ENCODE measurements at places on chromosomes 5 and 9.

DNA sequence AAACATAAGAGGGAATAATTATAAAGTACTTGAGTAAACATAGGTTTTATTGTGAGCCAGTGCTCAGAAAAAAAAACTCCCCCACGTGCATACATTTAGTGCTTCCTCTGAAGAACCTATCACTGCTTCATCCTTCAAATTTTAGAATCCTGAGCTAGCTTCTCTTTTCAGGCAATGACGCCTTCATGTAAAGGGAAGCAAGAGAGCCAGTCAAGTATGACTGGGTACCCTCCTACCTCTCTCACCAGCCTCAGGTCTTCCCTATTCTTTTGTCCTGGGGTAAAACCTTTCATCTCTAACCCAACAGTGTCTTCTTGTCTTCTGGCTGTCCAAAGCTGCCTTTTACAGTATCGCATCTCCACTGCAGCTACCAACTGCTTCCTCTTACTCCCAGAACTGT is 32.0 kb downstream of the PLPP1 start:
- no peak for DNase-seq

DNA sequence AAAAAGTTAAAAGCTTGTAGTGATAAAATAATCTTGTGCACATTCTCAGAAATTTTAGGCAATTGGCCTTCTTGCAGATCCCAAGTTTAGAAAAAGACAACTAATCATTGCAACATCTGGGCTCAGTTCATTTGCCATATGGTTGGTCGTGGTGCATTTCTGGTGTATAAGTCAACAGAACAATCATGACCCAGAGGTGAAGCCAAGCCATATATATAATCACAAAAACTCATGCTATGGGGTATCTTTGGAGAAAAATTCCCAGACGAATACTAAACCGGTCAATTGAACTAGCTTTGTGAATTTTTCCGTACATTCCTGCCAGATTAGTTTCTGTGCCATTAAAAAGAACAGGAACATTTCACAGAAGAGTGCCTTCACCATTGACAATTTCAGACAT is 50.3 kb downstream of the FYB1 start:
- DNase-seq = no peak

DNA sequence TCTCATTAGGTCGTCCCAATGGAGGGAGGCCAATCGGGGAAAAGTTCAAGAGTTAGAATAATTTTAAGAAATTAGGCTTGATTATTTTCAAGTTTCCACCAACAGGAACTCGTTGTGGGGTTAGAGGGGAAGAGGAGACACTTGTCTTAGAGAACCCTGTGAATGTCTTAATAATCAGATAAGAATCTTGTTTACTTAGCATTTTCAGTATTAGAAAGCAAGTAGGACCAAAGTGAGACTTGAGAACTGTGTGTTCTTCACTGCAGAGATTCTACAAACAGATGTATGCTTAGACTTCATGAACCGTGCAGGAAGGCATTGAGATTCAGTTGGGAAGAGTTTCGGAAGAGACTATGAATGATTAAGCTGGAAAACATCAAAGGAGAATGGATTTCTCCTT is 69.0 kb upstream of the HMHB1 start:
- no peak for DNase-seq

GRCh38 chr9:5470122-5470521 is 19.8 kb downstream of the CD274 start:
- no peak for DNase-seq

- no peak for DNase-seq
Observed at GRCh38 chr9:2838371-2839000, 5.4 kb downstream of the PUM3 start.

- DNase-seq = no peak
Observed at GRCh38 chr5:53110156-53110555, 599 bp upstream of the MOCS2 start.
